A549 treated with Hydrocortisone at 1 μM for 4 hours (cell line): ENCODE measurements at places on chromosomes 4 and X. TPM values are rescaled to one million over a fixed set of nuclear protein-coding genes. Genes with fewer than 3 reads are reported as not detected.

Gene LUZP4
- total RNA-seq = not detected in 5 replicates

Gene MAGEC3
- not detected in 5 replicates for total RNA-seq

Gene FAM149A
- 1.1 to 1.6 TPM (median 1.3 TPM) in 5 replicates for total RNA-seq

Gene CBR4
- 3.6 to 5.0 TPM (median 4.4 TPM) in 5 replicates for total RNA-seq

Gene TNMD
- total RNA-seq = not detected in 5 replicates

Gene PLXNB3
- 3.1 to 4.0 TPM (median 3.6 TPM) in 5 replicates for total RNA-seq

Gene FRMPD4
- 0.03 to 0.13 TPM (median 0.08 TPM) in 5 replicates for total RNA-seq

Gene IRAK1
- total RNA-seq = 201 to 219 TPM (median 215 TPM) in 5 replicates

Gene C1QTNF7
- not detected in 5 replicates for total RNA-seq

Gene MAGEA12
- total RNA-seq = 0.09 to 0.22 TPM (median 0.14 TPM) in 5 replicates

Gene SLC6A8
- total RNA-seq = 10.0 to 14.5 TPM (median 12.6 TPM) in 5 replicates

Gene PFKFB1
- total RNA-seq = 0.06 to 0.14 TPM (median 0.09 TPM) in 4 of 5 replicates, not detected in the other

Gene CYBB
- 0.02 to 0.08 TPM (median 0.05 TPM) in 5 replicates for total RNA-seq

Gene UCP1
- not detected in 5 replicates for total RNA-seq

Gene RPL10
- 5,312 to 5,581 TPM (median 5,559 TPM) in 5 replicates for total RNA-seq

Gene TRPC5OS
- total RNA-seq = not detected in 5 replicates

Gene CPE
- total RNA-seq = 1.4 to 1.9 TPM (median 1.7 TPM) in 5 replicates

Gene TRPC3
- total RNA-seq = 0.08 to 0.12 TPM (median 0.10 TPM) in 3 of 5 replicates, not detected in the others

Gene ARHGAP4
- total RNA-seq = 1.3 to 2.1 TPM (median 1.4 TPM) in 5 replicates

Gene CPLX1
- total RNA-seq = 0.29 to 0.66 TPM (median 0.61 TPM) in 5 replicates

Gene POLR2B
- total RNA-seq = 64.2 to 86.9 TPM (median 66.2 TPM) in 5 replicates

Gene MAGEA4
- not detected in 5 replicates for total RNA-seq

Gene TACR3
- not detected in 5 replicates for total RNA-seq

Gene BEX5
- total RNA-seq = not detected in 5 replicates

Gene XPNPEP2
- not detected in 5 replicates for total RNA-seq

Gene CFP
- total RNA-seq = 0.17 to 0.89 TPM (median 0.64 TPM) in 5 replicates

Gene PRSS12
- 0.14 to 0.24 TPM (median 0.15 TPM) in 5 replicates for total RNA-seq

Gene SPACA5
- total RNA-seq = not detected in 5 replicates

Gene P2RY10
- not detected in 5 replicates for total RNA-seq

Gene GPC3
- total RNA-seq = 0.08 to 0.13 TPM in 2 of 5 replicates, not detected in the others

Gene AMOT
- total RNA-seq = 0.03 to 0.05 TPM (median 0.03 TPM) in 3 of 5 replicates, not detected in the others

Gene SOX3
- not detected in 5 replicates for total RNA-seq

Gene MAGEB17
- not detected in 5 replicates for total RNA-seq

Gene VEGFC
- 8.7 to 10.0 TPM (median 9.4 TPM) in 5 replicates for total RNA-seq

Gene SSX2B
- not detected in 5 replicates for total RNA-seq

Gene L1CAM
- total RNA-seq = 16.9 to 22.0 TPM (median 19.7 TPM) in 5 replicates

Gene HPSE
- total RNA-seq = 1.2 to 1.7 TPM (median 1.4 TPM) in 5 replicates

Gene AMBN
- total RNA-seq = not detected in 5 replicates

Gene ITGB1BP2
- 0.84 to 1.1 TPM (median 0.90 TPM) in 5 replicates for total RNA-seq

Gene FAM9B
- total RNA-seq = 0.18 TPM in 1 of 5 replicates, not detected in the others

Gene LETM1
- 26.9 to 31.4 TPM (median 28.2 TPM) in 5 replicates for total RNA-seq

Gene ELMOD2
- 8.3 to 13.1 TPM (median 10.4 TPM) in 5 replicates for total RNA-seq

Gene TMEM156
- 17.9 to 22.8 TPM (median 21.0 TPM) in 5 replicates for total RNA-seq

Gene NBDY
- 48.7 to 59.8 TPM (median 53.0 TPM) in 5 replicates for total RNA-seq

Gene FUNDC1
- 23.3 to 28.4 TPM (median 25.3 TPM) in 5 replicates for total RNA-seq

Gene ZCCHC12
- 0.15 to 0.30 TPM (median 0.17 TPM) in 5 replicates for total RNA-seq

Gene LDB2
- total RNA-seq = not detected in 5 replicates

Gene CLDN22
- not detected in 5 replicates for total RNA-seq

Gene HSD17B13
- 0.05 to 0.08 TPM in 2 of 5 replicates, not detected in the others for total RNA-seq

Gene NMU
- total RNA-seq = 0.41 to 0.87 TPM (median 0.65 TPM) in 4 of 5 replicates, not detected in the other

Gene SOWAHD
- total RNA-seq = 0.10 to 0.14 TPM in 2 of 5 replicates, not detected in the others

Gene SPIN2A
- 0.06 to 0.17 TPM (median 0.12 TPM) in 5 replicates for total RNA-seq
